ENCODE measurements at places on chromosomes 13 and 19. TPM values are rescaled to one million over a fixed set of nuclear protein-coding genes. Genes with fewer than 3 reads are reported as not detected.

The ADGRE2 gene
- 5.9 TPM for total RNA-seq

The CATSPERD gene
- not detected for total RNA-seq

The GRK1 gene
- not detected for total RNA-seq

The LILRB4 gene
- not detected for total RNA-seq

The C19orf33 gene
- not detected for total RNA-seq

The MBD3L3 gene
- not detected for total RNA-seq

The ONECUT3 gene
- total RNA-seq: not detected

The ZNF223 gene
- 3.3 TPM for total RNA-seq

The EFNB2 gene
- total RNA-seq: 6.9 TPM

The CDC42EP5 gene
- total RNA-seq: 21.1 TPM

The GADD45GIP1 gene
- total RNA-seq: 26.7 TPM

The ZFP14 gene
- total RNA-seq: 6.5 TPM

The PEG3 gene
- 0.77 TPM for total RNA-seq

The SGCG gene
- not detected for total RNA-seq

The TMEM38A gene
- total RNA-seq: 0.93 TPM

The ZNF563 gene
- total RNA-seq: 1.2 TPM

The ZNF723 gene
- total RNA-seq: not detected

The ZNF780A gene
- total RNA-seq: 12.0 TPM

The GSX1 gene
- total RNA-seq: not detected

The ZNF790 gene
- total RNA-seq: 10.9 TPM

The UGGT2 gene
- 34.3 TPM for total RNA-seq

The BEST2 gene
- total RNA-seq: not detected

The SPACA4 gene
- total RNA-seq: not detected

The SPPL2B gene
- total RNA-seq: 22.4 TPM

The ACOD1 gene
- total RNA-seq: not detected

The SIAH3 gene
- total RNA-seq: not detected

The POMP gene
- total RNA-seq: 167 TPM

The ZNF571 gene
- total RNA-seq: 2.8 TPM

The FCGBP gene
- 0.33 TPM for total RNA-seq

The LRRC63 gene
- total RNA-seq: 1.00 TPM

The GPC6 gene
- total RNA-seq: 0.34 TPM

The FARP1 gene
- total RNA-seq: 30.3 TPM

The ELOF1 gene
- total RNA-seq: 62.8 TPM
